ENCODE measurements at places on chromosomes 7 and 10.

DNA sequence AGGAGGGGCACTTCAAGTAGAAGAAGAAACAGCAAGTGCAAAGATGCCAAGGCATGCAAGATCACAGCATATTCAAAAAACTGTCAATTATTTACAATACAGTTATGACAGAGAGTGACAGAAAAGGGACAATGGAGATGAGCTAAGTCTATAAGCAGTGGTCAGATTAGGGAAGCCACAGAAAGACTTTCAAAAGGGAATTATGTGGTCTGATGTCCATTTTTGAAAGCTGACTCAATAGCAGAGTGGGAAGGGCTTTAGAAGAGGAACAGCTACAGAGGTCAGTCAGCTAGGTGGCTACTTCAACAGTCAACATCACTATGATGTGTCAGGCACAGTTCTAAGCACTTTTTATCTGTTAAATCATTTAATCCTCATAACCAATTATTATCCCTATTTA, 45.2 kb upstream of the SPOCK2 start:
- no peak for DNase-seq

DNA sequence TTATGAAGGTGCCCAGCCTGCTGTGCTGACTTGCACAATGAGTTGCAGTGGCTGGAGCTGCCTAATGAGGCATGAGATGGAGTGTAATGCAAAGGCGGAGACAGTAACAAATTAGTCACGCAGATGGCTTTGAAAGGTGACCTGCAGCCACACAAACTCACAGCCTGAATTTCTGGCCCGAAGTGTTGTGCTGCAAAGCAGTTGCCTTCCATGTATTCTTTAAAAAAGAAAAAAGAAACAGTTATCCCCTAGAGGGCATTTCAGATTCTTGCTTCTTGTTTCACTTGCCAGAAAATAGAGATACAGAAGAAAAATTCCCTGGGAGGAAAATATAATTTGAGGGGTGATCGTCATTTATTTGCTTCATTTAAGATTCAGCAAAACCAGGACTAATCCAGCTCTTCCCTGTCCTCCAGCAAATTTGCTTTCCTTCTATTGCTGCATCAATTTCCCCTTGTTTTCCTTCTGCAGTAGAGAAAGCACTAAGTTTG, 239.9 kb downstream of the ADRA2A start:
- DNase-seq, result no peak

DNA sequence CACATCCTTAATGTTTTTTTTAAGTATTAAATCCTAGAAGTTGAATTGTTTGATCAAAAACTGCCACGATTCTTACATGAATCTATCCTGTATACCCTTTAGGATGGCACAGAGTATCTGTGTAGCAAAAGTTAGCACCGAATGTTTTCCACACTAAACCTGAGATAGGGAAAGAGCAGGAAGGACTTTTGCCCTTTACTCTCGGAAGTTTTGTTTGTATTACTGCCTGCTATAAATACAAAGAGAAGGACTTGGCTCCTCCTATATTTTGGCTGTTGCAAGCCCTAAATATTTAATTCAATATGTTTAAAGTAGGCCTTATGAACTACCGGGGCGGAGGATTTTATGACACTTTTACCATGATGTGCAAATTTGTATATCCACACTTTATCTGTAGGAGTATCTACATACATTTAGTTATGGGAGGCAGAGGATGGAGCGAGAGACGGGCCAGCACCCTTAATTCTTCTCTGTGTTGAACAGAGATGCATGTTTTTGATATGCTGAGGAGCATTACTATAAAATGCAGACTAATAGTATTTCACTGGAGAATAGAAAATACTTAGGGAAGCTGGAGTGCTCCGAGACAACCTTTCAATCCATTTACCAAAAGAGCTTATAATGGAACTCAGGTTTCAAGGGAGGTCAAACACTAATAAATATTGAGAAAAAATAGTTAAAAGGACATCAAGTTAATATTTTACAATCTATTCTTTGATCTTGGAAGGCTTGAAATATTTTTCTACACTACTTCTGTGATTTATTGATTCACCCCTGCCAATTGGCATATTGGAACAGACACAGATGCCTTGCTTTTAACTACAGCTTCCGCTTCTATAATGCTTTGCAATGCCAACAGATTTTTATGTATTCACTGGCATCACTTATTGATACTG, 97.4 kb downstream of the CHN2 start:
- no peak for DNase-seq

DNA sequence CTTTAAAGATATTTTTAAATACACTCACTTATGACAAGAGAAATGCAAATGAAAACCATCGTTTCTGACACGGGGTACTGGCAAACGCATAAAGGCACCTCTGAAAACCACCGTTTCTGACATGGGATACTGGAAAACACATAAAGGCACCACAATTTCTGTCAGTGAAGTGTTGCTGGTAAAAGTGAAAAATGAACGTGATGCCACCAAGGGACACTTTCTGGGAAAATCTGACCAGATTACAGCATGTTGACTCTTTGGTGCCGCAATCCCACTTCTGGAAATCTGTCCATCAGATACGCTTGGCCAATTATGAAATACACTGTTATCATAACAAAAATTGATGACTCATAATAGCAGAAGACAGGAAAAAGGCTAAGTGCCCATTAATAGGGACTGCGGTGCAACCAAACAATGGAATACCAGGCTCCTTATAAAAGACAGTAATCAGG, 131.7 kb downstream of the ZMYND11 start:
- DNase-seq, result no peak

DNA sequence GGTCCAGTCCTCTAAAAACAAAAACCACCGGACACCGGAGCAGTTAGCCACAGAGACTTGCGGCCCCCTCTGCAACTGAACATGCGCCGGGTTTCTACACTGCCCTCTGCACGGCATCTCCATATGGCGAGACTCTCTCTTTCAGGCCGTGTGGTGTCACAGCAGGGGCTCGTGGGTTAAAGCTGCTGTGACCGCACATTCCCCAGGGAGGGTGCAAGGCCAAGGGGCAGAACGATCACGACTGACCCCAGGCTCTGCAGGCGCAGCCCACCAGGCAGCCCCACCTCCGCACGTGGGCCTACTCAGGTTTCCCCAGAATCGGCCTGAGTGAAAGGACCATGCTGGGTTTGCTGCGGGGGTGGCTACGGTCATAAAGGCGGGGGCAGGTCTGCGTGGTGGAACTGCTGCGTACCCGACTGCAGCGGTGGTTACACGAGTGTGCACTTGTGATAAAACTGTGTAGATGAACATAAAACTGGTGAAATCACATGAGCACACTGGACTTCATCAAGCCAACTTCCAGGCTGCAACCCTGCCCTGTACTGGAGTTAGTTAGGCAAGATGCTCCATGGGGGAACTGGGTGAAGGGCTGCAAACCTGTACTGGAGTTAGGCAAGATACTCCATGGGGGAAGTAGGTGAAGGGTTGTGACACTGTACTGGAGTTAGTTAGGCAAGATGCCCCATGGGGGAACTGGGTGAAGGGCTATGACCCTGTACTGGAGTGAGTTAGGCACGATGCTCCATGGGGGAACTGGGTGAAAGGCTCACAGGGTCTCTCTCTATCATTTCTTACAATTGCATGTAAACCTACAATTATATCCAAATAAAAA, 81.4 kb upstream of the PPP2R2D start:
- no peak for DNase-seq

DNA sequence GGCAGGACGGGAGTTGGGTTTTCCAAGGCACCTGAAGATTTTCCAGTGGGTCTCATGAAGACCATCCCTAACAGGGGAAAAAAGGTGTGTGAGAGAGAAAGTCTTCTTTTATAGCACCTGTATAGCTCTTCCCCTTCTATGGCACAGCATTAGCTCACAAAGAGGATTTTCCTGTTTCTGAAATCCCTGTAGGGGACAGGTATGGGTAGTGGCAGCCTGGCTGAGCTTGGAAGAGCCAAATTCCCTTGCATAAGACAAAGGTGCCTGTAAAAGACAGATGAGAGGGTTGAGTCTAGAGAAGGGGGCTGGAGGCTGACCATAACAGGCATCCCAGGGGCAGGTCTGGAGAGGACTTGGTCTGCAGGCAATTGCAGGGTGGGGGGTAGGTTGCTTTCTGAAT, 63.7 kb downstream of the COL13A1 start:
- DNase-seq, result no peak

GRCh38 chr10:53841483-53842145, 959.4 kb downstream of the PCDH15 start:
- no peak for DNase-seq

- no peak for DNase-seq
These were observed 38.5 kb downstream of the ZNF438 start for GRCh38 chr10:30993155-30993554.

DNA sequence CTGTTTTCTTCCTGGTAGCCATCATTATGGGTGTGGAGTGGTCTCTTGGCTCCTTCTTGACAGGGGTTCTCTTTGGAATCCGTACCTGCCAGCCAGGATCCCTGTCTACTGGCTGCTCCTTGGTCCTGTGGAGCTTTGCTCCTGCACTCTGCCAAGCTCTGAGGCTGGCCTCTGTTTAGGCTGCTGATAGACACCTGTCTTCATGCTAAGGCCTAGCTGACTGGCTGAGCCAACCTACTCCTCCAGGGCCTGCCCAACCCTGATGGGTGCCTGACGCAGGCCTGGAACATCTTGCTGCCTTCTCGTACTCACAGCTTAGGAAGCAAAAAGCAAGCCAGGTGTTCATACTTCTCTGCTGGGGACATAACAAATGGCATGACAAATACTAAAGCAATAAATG, 333.6 kb upstream of the ZNF32 start:
- no peak for DNase-seq

DNA sequence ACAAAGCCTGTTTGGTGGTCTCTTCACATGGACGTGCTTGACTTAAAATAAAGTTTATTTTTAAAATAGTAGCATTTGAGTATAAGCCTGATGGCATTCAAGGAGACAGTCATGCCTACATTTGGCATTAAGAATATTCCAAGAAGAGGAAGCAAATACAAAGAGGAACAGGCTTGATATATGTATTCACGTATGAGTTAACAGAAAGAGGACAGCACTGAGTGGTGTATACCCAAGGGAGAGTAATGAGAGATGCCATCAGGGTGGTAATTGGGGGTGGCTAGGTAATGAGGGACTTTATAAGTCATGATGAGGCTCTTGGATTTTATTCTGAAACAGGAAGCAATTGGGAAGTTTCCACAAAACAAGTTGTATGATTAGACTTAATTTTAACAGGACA, 363.3 kb downstream of the SEMA3D start:
- no peak for DNase-seq

DNA sequence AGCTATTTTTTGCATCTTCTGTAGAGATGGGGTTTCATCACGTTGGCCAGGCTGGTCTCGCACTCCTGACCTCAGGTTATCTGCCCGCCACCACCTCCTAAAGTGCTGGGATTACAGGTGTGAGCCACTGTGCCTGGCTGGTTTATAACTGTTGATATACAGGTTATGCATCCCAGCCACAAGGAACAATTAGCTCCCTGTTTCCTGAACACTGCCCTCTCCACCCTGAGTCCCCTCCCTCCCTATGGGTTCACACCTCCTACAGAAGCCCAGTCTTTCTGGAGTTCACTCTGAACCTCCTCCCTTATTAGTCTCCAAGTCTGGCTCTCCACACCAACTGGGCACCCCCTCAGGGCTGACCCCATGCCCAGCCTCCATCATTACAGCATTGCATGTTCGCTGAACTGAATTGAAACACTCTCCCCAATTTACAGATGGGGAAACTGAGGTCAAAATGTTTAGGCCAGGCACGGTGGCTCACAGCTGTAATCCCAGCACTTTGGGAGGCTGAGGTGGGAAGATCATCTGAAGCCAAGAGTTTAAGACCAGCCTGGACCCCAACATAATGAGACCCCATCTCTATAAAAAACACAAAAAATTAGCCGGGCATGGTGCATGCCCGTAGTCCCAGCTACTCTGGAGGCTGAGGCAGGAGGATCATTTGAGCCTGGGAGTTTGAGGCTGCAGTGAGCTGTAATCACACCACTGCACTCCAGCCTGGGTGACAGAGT, 1.7 kb upstream of the CLIP2 start:
- DNase-seq, result no peak
